ENCODE measurements at places on chromosomes 4 and X. TPM values are rescaled to one million over a fixed set of nuclear protein-coding genes. Genes with fewer than 3 reads are reported as not detected.

Gene PHKA1
- 21.6 TPM for total RNA-seq

Gene SMIM31
- not detected for total RNA-seq

Gene CRLF2
- not detected for total RNA-seq

Gene CPLX1
- total RNA-seq, result not detected

Gene MAGEA9B
- not detected for total RNA-seq

Gene CXCL5
- total RNA-seq, result 2.1 TPM

Gene CXorf65
- total RNA-seq, result not detected

Gene C4orf50
- not detected for total RNA-seq

Gene PCDH11X
- total RNA-seq, result not detected

Gene STAP1
- not detected for total RNA-seq

Data from nasal cavity respiratory epithelium epithelial cell of viscerocranial mucosa (primary cell).